Transverse colon (tissue), 4 donors: ENCODE measurements at places on chromosomes 11 and 22. TPM values are rescaled to one million over a fixed set of nuclear protein-coding genes. Genes with fewer than 3 reads are reported as not detected.

GRCh38 chr11:68347345-68347744, 35.0 kb downstream of the LRP5 start:
- no peak for DNase-seq

GSTT2B gene
- total RNA-seq = not detected

CBLIF gene
- total RNA-seq = not detected

CALCB gene
- not detected for total RNA-seq

PACSIN3 gene
- total RNA-seq = 7.1 TPM

GRCh38 chr11:35507688-35508087, 17.7 kb downstream of the PAMR1 start:
- no peak for DNase-seq

GPR83 gene
- not detected for total RNA-seq

DNA sequence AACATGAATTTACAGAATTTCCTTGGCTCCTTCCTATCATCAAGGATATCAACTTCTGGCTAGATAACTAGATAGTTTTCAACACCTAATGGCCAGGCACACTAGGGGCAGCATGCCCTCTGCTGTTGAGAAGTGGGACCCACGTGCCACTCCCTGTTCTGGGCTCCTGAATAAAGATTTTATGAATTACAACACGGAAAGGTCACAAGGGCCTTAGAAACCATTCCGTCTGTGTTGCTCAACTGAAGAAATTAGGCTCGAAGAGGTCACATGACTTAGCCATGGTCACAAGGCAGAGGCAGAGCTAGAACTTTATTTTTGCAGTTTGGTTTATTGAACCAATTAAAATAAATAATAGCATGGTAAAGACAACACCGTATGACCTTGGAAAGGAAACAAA, 36.0 kb downstream of the PRCP start:
- peak; percentile 44 for DNase-seq

MUC2 gene
- total RNA-seq = 903 TPM

RBM4 gene
- total RNA-seq = 70.3 TPM

DNA sequence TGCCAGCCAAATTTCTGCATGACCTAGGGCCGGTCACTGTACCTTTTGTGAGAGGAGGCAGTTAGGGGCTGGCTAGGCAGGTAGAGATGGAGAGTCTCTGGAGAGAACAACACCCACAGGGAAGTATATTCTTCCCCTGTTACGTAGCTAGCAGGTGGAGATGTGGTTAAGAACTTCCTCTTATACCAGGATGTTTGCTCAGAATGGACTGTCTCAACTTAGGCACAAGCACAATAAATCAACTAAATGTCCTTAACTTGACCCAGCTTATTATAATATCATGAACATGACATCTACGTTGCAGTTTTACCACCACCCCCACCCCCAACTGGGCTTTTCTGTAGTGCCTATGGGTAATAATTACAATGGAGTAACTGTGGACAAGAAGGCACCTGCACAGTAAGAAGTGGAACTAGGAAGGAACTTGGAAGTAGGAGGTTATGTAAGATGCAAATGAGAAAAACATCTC, 60.7 kb upstream of the MPEG1 start:
- peak; percentile 48 for DNase-seq

- no peak for DNase-seq
These were observed 12.0 kb downstream of the ST14 start for GRCh38 chr11:130171534-130171933.

GRCh38 chr11:3167143-3168119, 2.3 kb upstream of the OSBPL5 start:
- peak; percentile 7 for DNase-seq

C2CD3 gene
- total RNA-seq = 52.5 TPM

OR8G5 gene
- total RNA-seq = not detected

- DNase-seq = no peak
These were observed 10.6 kb upstream of the XBP1 start for GRCh38 chr22:28810821-28811491.

CCT8L2 gene
- total RNA-seq = not detected

GRCh38 chr11:85595285-85595884, 31.8 kb downstream of the DLG2 start:
- DNase-seq = no peak

DNA sequence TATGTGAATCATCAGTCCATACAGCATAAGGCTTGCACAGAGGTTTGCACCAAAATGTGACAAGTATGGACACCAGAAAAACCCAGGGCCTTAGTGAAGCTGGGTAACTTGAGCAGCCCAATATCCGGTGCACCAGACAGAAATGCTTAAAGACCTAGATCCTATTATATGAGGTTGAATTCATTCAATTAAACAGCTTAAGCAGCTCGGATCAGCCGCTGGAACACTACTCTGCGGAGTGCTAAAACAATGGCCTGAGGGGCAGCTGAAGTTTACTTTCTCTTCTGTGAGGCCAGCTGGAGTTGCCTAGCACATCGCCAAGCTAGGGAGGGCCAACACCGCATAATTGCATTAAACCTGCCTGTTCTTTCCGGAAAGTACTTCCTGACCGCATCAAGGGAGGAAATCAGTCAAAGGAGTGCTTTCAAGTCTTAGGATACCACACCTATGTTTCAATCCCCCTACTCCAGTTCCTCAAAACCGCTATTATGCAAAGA, 17.0 kb upstream of the FAM181B start:
- DNase-seq = no peak

DNA sequence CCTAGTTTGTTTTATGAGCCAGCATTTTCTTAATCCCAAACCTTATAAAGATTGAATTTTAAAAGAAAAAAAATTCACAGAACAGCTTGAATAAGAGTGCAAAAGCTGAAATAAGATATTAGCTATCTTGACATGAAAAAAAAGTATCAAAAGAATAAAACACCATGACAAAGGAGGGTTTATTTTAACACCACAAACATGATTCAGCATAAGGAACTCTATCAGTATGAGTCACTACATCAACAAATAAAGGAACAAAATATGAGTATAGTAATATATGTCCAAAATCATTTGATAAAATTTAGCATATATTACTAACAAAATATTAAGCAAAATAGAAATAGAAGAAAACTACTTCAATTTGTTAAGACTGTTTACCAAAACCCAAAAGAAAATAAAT, 9.6 kb upstream of the LMO1 start:
- no peak for DNase-seq

DNA sequence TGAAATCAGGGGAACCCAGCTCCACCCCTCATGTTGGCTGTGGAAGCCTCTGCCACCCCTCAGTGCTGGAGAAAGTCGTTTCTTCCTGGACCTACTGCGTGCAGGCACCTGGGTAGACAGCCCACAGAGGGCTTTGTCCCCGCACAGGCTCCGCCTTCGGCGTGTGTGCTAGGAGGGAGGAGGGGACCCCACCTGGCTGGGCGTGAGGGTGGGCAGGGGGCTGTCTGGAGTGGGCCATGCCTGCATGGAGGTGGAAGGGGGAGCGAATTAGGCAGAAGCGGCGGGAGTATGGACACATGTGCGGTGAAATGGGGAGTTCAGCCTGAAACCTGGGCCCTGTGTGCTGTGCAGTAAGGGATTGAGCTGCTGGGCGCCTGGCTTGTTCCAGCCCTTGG, 49.3 kb downstream of the FBLN1 start:
- DNase-seq = no peak

KDM4E gene
- not detected for total RNA-seq

DNA sequence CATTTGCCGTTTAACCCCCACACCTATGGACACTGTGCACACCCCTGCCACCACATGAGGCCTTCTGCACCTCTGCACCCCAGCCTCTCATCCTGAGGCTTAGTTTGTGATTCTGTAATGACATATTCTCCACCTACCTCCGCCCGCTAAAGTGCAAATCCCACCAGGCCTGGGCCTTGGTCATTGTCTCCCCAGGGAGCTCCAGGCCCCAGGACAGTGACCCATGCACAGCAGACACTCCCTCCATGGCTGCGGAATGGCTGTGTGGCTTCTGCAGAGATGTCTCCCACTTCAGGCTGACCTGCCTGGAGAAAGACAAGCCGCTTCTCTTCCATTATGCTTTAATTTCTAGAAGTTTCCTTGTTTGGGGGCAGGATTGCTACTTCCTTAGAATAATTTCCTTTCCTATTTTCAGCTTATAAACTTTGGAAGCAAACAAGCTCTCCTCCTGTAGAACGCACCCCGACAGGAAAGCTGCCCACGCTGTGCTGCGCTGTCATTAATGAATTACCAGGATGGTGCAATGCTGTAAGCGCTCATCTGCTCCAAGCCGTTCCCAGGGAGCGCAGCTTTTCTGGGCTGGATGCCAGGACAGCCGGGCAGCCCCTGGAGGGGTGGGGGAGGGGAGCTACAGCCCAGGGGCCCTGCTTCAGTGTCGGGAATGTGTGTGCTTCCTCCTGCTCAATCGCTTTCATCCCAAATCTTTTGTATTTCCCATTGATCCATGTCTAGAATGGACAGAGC, 618.0 kb downstream of the BRD1 start:
- no peak for DNase-seq

EHF gene
- total RNA-seq = 300 TPM

DNA sequence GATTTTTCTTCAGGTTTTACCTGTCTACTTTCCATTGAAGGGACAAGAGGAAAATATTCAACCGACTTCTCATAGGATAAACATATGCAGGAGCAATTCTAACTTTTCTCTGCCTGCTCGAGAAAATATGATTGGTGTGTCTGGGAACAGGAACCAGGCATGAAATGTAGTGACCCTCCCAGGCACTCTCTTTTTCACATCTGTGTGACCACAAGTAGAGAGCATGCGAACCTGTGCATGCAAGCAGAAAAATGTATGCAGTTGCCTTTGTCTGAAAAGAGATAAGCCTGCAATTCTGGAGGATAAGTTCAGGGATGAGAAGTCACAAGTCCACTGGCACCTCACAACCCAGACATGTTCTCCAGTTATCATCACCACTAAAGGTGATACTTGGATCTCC, 583.5 kb upstream of the FAT3 start:
- no peak for DNase-seq

KRTAP5-1 gene
- not detected for total RNA-seq

- DNase-seq = no peak
These were observed 20.1 kb upstream of the CECR2 start for GRCh38 chr22:17349172-17349571.

DGCR6 gene
- total RNA-seq = 3.4 TPM

DNA sequence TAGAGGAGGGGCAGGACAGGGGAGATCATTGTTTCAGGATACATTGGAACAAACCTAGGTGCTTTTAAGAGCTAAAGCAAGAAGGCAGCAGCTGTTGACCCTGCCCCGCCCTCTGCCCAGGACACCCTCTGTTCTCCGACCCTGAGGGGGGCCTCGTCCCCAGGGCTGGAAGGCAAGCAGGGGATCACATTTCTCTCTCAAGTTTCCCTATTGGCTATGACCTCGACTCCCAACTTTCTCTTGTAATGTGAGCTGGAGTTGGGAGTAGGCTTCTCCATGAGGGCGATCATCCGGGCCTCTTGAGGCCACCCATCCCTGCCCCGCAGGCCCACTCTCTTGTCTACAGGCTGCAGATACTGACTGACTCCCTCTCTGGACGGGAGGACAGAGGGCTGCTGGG, 37.7 kb downstream of the DSCAML1 start:
- no peak for DNase-seq

SULT4A1 gene
- total RNA-seq = not detected

DNA sequence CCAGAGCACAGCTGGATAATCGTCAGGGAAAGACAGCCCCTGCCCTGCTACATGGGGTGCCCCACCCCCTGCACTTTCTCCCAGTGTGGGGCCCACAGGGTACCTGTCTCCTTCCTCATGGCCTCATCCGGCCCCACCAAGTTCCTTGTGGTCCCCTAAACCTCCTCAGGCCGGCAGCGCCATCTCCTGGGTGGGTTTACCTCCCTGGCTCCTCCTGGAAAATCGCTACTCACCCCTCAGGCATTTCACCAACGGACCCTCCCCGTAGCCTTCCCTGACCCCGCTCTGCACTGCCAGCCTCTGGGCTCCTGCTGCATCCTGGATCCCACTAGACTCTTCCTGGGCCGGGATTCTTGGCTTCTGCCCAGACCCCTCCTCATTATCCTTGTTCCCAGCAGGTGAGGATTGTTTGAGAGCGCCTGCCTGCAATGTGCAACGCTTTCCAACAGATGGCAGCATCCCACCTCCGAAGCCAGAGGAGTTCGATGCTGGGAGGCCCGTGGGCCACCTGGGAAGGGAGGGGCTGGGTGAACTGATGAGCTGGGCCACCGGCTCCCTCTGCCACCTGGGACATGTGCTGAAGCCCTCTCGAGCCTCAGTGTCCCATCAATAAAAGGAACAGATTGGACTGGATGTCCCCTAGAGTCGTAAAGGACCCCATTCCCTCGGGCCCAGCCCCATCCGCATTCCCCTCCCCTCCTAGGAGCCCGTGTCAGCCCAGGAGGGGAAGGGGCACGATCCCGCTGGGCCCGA, 44.2 kb upstream of the TTLL12 start:
- DNase-seq = peak; percentile 54

APOL5 gene
- not detected for total RNA-seq

GRCh38 chr11:111819161-111819828, 52.1 kb downstream of the ALG9 start:
- DNase-seq = no peak

- DNase-seq = no peak
These were observed 7.9 kb upstream of the RGL4 start for GRCh38 chr22:23682827-23683355.

PKDREJ gene
- not detected for total RNA-seq

DNA sequence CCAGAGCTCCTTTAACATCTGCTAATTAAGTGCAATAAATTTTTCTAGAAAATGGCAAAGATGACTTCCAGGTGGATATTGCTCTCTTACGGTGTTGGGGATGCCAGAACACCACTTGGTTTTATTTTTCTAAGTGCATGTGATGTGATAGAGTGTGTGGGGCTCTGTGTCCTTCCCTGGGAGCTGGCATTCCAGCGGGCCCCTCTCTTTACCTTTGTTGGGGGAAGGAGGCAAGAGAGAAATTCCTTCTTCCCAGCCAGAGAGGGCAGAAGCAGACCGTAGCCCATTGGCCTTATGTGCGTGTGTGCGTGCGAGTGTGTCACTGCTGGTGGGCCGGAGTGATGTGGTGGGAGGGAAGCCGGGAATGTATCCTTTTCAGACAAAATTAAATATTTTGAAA, 17.2 kb downstream of the TEF start:
- no peak for DNase-seq
